ENCODE measurements at places on chromosomes 2 and 18.

GRCh38 chr2:8506746-8507145 lies 175.1 kb upstream of the ID2 start:
- no peak for DNase-seq

- no peak for DNase-seq
Measured at GRCh38 chr2:150485871-150486538, 1.5 kb downstream of the RND3 start.

DNA sequence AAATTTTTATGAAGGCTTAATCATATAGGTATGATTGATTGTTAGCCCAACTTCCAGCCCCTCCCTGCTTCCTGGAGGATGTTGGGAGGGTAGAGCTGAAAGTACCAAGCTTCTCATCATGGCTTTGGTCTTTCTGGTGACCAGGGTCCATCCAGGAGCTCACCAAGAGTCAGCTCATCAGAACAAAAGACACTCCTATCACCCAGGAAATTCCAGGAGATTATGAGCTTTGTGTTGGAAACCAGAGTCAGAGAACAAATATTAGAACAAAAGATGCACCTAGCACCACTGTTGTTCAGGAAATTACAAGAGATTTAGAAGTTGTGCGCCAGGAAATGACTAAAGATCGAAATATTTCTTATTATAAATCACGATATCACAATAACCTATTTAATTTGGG lies 119.9 kb upstream of the THUMPD2 start:
- DNase-seq = no peak

DNA sequence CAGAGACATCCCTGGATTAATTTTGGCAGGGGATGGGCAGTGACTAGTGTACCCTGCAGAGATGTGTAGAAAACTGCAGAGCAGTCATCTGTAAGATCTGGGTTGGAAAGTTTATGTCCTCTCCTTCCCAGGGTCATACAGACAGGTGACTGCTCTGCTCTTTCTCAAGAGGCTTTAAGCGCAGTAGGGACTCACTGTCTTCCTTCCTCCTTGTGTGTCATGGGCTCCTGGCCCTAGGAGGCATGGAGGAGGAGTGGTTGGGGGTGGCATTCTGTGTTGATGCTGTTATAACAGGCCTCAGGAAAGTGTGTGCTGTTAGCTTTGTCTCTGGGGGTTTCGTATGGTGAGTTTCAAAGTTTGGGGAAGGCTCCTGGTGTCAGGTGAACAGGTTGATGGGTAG lies 130.5 kb upstream of the MGAT5 start:
- no peak for DNase-seq

GRCh38 chr2:24359129-24360049 lies 947 bp downstream of the ITSN2 start:
- peak; percentile 48 for DNase-seq

DNA sequence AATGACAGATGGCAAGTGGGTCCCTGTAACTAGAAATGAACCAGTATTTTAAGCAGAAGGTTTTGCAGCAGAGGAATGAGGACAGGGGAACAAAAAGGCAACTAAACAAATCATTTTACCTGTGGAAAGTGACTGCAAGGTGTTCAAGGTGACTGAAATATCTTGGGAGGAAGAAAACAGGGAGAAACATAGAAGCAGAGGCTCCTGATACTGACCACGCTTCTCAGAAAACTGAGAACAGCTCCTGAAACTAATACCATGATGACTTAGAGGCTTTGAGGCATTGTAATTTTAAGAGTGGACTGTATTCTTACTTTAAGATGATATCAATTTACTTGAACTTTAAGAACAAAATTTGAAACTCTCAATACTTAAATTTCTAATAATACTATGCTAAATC lies at the start of gene DYTN:
Gene DYTN, minus strand, starts transcription at position 101 of the 400 bp plus-strand sequence. CDS start 117 bp downstream, outside the sequence.
- DNase-seq = no peak

DNA sequence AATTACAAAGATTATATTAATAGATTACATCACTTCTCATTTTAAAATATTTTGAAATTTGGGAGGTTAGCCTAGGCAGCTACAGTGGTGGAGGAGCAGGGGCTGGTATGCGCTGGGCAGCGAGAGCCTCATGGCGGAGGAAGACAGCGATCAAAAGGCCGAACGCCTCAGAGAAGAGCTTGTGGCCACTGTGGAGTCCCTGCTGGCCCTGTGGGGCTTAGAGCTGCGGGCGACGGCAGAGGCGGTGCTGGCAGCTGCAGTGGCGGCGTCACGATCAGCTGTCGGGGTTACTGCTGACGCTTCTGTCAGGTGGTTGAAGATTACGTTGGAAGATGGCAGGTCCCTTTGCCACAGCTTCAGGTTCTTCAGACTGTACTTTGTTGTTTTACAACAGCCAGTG lies 87.4 kb downstream of the ROCK2 start:
- no peak for DNase-seq

DNA sequence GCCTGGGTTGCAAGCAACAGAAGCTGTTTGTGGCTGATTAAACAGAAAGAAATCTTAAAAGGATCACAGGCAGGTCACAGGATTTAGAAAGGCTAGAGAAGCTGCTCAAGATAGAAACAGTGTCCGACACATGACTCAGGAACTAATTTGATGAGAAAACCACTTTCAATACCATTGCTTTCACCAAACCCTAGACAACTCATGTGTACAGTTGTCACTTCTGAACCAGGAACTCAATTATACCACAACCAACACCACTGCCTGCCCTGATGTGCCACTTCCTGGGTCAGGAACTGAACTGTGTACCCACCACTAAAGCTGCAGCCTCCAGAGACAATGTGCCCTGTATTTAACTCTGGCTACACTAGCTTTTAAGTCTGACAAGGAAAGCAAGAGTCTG lies 56.0 kb downstream of the TMEM247 start:
- peak; percentile 75 for DNase-seq

- no peak for DNase-seq
Measured at GRCh38 chr2:118065921-118066511, 22.3 kb upstream of the INSIG2 start.

GRCh38 chr2:222456479-222457077 lies 32.2 kb downstream of the SGPP2 start:
- DNase-seq = no peak

DNA sequence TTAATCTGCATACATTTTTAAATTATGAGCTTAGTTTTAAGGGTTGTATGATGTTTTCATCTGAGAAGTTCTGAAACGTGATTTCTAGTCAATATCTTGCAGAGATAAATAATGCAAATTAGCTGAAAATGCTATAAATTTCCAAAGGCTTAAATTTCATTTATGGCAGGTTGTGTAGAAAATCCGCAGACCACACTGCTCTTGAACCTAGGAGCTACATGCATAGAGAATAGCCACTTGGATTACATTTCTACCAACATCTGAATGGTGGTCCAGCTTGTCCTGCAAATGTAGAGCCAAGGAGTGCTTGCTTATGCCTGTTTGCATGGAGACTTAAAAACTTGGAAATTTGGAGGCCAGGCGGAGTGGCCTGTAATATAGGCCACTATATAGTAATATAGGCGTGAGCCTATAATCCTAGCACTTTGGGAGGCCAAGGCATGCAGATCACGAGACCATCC lies 6.8 kb downstream of the MAT2A start:
- no peak for DNase-seq

- peak; percentile 8 for DNase-seq
Measured at GRCh38 chr18:811892-812375, at the start of gene YES1. Gene YES1, minus strand, starts transcription at chr18:812242. Its CDS starts 55,415 bp downstream, at chr18:756827.

- no peak for DNase-seq
Measured at GRCh38 chr2:8247905-8248622, 433.8 kb upstream of the ID2 start.

DNA sequence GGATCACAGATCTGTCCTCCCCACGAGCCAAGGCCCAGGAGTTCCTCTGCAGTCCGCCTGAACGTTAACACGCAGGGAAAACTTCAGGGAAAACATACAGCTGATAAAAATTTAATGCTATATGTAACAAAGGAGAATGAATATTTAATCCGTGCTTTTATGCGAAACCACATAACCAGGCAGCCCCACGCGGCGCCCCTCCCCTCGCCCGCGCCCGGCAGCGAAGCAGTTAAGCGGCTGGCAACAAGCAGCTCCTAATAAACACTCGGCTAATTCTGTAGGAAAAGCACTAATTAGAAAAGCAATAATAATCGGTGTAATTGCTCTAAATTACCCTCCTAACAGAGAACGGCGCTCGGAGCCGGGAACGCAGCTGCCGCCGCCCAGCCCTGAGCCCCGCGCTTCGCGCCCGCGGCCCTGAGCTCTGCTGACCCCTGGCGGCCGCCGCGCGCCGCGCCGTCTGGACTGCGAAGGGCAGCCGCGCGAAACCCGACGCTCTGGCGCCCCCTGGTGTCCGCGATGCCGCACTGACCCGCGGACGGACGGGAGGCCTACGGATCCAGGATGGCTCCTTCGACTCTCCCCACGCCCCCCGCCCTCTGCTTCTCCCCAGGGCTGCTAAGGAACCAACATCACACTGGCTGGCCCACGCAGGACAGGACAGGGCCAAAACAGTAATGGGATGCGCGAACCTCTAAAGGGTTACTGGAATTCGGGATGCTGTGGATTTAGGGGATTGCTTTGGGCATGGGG lies 181.4 kb downstream of the SMAD2 start:
- DNase-seq = peak; percentile 80

GRCh38 chr2:158513841-158514240 lies 57.1 kb downstream of the PKP4 start:
- DNase-seq = no peak

DNA sequence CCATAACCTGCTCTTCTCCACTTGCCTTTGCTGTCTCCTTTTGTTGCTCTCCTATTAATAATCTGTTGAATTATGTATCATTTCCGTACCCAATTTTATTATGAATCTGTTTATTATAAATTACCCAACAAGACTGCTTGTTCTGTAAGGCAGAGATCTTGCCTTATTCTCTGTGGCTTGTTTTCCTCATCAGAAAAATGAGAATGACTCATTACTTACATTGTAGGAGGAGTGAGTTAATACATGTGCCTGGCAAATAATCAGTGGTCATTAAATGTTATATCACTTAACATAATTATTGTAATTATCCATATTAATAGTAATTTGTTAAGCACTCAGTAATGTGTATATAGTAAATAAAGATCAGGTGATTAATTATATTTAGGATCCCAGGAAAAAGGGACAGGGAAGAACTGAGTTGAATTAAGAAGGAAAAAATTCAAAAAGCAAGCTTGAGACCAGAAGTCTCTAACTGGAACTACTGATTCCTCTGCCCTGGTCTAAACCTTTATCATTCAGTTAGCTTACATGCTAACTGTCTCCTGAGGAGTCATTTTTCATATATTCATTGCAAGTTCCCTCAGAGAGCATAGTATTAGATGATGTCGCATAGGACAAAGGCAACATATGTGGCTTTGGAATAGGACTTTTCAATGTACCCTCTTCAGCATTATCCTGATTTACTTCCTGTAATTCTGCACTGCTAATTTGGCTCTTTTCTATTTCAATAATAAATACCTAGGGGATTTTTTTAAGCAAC lies 335.7 kb downstream of the GALNT13 start:
- no peak for DNase-seq

DNA sequence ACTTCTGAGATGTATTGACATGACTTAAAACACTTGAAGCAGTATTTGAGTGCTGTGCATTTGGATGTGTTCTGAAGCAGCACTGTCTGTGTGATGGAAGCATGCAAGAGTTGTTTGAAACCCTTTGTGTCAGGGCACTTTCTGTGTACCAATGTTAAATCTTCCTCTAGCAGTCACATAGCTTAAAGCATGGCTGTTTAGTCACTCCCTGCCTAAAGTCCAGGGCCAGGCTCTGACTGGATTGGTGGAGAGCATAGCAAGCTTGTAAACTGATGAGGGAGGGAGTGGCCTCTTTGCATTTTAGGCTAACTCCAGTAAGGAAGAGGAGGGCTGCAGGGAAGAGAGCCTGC lies 73.5 kb downstream of the MYO1B start:
- no peak for DNase-seq

DNA sequence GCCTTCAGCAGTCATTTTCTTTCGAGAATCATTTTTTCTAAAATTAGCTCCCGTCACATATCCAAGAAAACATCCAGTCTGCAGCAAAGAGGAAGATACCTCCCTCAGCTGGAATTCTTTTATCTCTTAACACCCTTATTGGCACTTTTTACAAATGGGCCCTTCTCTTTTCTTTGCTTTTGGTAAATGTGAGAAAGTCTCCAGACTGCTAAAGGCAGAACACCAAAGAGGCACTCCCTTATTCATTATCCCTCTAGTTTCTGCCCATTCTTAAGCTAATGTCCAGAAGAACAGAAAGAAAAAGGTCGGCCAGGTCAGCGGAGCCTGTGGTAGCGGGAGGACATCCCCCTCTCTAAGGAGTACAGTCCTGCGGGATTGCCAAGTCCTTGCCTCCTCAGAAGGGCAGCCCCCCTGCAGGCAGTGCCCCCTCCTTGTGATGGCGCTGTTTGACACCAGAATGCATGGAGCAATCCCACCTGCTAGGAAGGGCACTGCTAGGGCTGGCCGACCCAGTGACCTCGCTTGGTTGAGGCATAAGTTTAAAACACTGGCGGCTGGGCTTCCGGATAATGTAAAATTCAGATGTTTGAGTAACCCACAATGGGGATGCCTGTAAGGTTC lies 34.0 kb downstream of the ST6GAL2 start:
- no peak for DNase-seq

DNA sequence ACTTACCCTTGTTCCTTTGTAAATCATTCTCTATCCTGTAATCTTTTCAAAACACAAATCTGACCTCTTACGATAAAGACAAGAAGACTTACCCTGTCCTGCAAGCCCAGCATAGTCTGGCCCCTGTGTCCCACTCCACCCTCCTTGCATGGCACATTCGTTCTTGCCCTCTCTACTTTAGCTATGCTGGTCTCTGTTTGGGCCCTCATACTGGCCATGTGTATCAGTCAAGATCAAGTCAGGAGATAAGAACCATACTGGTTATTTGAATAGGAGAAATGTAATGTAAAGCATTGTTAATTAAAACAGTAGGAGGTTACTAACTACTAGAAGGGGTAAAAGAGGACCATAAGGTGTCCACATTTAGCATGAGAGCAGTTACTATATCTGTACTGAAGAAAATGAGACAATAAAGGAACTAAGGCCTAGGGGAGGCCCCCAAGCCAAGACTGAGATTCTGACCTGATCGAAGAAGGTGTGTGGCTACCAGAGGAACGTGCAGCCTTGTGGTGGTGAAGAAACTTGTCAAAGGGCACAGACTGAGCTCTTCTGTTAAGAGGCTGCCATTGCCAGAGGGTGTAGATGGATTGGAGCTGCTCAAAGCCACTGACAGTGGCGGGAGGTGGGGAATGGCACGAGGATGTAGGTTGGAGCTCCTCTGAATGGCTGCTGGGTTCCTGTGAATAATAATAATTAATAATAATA lies 80.8 kb downstream of the KCTD18 start:
- DNase-seq = no peak

DNA sequence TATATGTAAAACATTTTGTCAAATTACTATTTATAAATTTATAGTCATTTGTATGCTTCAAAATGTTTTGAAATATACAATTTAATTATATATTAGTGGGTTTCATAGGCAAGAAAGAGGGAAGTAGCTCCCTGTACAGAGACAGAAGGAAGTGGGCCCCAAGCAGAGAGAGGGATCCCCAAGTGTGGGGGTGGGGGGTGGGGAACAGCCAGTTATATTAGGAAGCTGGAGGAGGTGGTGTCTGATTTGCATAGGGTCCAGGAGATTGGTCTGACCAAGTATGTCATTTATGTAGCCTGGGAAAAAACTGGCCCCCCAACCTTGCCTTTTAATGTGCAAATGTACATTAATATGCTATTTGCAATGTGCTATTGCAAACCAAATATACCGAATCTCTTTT lies 76.5 kb upstream of the ZSWIM2 start:
- DNase-seq = peak; percentile 2

Data from inflammatory macrophage (primary cell).